ENCODE measurements at places on chromosomes 7 and 10.

GRCh38 chr10:6840201-6840691 lies 260.2 kb upstream of the PRKCQ start:
- DNase-seq: no peak

DNA sequence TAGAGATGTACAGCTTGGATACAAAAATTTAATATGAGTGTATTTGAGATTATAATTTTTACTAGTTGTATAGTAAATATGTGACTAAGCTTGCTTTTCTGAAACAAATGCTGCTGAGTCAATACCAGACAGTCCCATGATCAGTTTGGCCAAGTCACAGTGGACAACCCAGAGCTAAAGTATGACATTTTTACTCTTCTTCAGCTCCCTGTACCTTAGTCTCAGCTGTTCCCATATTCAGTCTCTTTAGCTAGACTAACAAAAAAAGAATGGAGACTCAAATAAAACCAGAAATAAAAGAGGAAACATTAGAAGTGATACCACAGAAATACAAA lies 189.3 kb downstream of the CTNNA3 start:
- no peak for DNase-seq

GRCh38 chr7:4169455-4169854 lies 512.6 kb upstream of the FOXK1 start:
- no peak for DNase-seq

- no peak for DNase-seq
Measured at GRCh38 chr10:15058689-15059088, 14.9 kb downstream of the OLAH start.
